NCI-H2107 (cell line): ENCODE measurements at places on chromosomes 12 and 14.

GRCh38 chr12:76024102-76024781 is 7.3 kb downstream of the PHLDA1 start:
- DNase-seq: no peak

- DNase-seq: no peak
Measured at GRCh38 chr12:47920913-47921312, 16.1 kb upstream of the VDR start.

- DNase-seq: no peak
Measured at GRCh38 chr12:5254703-5255102, 177.2 kb upstream of the NTF3 start.

DNA sequence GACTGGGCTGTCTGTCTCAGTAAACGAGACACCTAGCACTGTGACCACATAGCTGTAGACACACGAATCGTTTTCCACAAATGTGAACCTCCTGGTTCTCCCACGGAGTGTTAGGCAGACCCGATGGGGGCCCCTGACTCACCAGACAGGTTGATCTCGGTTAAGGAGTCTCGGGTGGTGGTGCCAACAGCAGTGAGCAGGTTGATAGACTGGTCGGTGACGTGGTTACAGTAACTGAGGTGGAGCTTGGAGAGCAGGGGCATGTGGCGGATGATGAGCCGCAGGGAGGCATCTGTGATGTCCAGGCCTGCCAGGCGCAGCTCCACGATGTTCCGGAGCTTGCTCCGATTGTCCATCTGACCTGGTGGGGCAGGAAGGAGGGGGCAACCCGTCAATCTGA is 39.8 kb downstream of the RNF34 start:
- DNase-seq: no peak

DNA sequence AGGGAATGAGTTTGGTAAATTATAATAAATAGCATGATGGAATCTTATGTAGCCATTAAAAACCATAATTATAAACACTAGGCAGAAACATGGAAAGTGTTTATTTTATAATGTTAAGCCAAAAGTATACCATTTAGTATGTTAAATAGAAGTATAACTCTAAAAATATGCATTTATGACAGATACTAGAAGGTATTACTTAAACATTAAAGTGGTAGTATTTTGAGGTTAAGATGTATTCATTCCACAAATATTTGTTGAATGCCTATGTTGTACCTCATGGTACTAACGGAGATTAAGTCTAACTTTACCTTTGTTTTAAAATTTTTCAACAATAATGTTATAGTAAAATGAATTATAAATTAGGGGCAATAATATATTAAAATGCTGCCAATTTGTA is 24.1 kb downstream of the TTC8 start:
- DNase-seq: no peak

DNA sequence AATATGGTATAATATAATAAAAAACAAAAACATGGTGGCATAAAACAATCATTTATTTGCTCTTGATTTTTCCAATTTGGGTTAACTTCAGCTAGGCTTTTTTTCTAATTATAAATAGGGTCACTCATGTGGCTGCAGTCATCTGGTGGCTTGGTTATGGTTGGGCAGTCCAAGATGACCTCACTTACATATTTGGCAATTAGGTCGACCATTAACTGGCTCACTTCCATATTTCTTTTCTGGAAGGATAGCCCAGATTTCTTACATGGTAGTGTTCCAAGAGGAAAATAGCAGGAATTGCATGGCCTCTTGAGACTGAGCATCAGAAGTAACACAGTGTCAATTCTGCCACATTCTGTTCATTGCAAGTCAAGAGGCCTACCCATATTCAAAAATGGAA is 153.4 kb downstream of the FUT8 start:
- DNase-seq: no peak

GRCh38 chr12:119692997-119693396 is 25.1 kb downstream of the PRKAB1 start:
- DNase-seq: no peak

DNA sequence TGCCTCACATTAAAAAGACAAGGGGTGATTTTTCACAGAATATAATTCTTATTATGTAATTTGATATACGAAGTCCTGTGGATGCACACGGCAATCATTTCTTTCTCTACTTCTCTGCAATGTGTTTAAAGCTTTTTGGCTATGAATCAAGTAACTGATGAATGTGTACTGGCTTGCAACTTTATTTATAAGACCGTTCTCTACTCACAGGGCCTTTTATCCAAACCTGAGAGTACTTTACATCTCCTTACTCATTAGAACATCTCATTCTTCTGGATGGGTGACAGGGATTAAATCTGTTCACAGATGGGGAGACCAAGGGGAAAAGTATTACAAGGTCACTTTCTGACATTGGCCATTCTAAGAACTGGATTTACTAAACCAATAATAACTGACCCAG is 215.8 kb upstream of the DIO2 start:
- no peak for DNase-seq

DNA sequence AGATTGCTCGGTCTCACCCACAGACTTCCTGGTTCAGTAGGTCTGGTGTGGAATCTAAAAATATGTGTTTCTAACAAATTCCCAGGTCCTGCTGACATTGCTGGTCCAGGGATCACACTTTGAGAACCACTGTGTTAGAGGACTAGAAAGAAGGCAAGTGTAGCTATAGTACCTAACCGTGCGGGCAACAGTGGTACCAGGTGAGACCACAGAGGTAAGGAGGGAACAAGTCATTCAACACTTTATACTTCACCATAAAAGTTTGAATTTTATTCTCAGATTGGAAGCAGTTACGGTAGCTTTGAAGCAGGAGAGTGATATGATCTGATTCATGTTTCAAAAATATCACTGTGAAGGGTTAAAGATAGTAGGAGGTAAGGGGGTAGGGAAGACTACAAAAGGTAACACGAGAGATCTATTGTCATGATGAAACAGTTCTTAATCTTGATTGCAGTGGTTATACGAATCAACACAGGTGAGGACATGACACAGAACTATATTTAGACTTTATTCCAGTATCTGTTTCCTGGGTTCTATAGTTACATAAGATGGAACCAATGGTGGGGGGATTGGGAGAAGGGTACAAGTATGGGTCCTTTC is 73.5 kb downstream of the CDK17 start:
- no peak for DNase-seq

DNA sequence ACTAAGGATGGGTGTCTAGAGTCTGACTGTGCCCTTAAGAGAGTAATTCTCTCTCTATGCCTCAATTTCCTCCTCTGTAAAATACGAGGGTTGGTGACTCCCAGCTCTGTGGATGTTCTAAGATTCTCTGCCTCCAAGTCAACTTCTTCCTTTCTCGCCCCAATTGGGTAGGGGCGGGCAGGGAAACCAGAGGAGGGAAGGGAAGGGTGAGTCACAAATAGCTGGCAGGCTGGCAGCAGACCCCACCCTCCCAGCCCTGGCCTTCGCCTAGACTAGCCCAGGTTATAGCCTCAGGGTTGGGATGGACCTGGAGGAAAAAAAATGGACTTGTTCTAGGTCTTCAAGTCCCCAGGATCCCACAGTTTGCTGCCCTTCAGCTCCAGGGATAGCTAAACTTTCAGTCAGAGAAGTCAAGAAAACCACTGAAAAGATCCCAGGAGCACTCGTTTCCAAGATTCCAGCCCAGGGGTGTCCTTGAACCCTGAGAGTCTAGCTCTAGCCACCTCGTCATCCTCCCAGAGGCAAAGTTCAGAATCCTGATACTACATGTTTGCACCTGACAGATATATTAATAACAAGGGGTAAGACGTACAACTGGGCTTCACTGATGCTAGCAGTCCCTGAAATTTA is 2.3 kb downstream of the DGKA start:
- DNase-seq: no peak

GRCh38 chr12:112514926-112515642 is 96.3 kb downstream of the PTPN11 start:
- no peak for DNase-seq

DNA sequence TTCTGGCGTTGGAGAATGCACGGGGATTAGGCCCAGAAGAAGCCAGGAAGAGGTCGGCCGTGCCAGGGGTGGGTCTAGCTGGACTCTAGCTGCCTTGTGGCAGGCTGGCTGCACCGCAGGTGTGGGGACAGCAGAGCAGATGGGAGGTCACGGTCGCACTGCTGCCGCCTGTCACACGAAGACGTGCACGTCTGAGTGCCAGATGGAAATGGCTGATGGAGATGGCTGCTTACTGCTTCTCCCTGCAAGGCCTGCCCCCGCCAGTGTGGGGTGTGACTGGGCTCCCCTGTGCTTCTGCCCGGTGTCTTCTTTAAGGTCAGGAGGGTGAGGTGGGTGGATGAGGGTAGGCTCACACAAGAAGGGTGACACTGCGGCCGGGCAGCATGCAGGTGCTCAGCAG is 79.0 kb downstream of the MOK start:
- no peak for DNase-seq

DNA sequence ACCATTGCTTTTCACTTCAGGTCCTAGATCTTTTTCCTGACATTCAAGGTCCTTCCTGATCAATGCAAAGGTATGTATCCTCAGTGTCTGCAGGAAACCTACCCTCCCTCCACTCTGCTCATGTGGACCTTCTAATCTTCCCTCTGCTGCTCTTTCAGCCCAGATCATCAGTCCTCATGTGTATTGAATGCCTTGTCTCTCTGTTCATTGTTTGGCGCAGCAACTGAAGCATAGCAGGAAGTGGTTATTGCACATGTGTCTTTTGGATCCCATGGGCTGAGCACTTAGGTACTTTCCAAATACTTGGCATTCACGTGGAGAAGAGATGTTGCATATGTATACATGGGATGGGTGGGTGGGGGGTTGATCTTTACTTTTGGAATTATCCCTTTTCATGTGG is 4.3 kb upstream of the NIN start:
- no peak for DNase-seq

- no peak for DNase-seq
Measured at GRCh38 chr14:61258985-61259384, 22.2 kb downstream of the TMEM30B start.

DNA sequence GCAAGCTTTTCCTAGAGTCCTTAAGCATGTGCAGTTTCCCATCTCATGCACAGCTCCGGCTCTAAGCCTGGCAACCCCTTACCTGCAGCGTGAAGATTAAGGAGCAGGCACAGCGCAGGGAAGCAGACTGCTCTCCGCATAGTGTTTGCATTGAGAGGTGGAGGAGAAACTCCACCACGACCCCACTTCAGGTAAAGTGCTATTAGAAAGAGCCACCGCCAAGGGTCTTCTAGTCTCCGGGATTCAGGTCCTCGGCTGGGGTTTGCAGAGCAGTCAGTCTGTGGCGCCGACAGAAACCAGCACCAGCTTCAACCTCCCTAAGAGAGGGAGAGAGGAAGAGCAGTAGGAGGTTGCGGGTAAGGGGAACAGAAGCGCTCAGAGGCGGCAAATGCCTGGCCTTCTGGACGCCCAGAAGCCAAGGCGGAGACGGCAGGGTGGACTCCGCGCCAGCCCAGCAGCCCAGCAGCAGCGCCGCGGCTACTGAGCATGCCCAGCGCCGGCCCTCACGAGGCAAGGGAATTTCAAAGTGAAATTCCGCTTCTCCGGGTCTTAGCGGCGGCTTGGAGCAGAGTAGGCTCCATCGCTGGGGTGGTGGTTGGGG is at the start of gene PTPRR:
PTPRR (minus strand) TSS at position 488 of the 601 bp plus-strand sequence; CDS start at position 140, 348 bp downstream.
- no peak for DNase-seq

GRCh38 chr12:108689314-108690190 is 41.8 kb downstream of the CORO1C start:
- DNase-seq: no peak

GRCh38 chr12:20436316-20436715 is 68.0 kb downstream of the PDE3A start:
- DNase-seq: no peak

DNA sequence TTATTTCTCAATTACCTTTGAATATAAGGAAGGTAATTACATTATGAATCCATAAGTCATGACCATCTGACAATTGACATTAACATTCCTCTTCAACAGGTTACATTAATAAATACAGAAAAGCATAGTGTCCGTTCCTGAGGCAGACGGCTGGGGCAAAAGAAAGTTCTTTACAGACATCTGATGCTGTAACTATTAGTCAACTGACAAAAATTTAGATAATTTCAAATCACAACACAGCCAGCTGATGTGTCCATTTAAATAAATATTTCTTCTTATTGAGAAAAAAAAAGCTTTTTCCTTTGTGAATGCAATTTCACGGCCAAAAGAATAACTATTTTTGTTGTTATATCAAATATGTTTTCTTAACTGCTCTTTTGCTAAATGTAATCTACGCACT is 9.2 kb upstream of the PYROXD1 start:
- DNase-seq: no peak

GRCh38 chr12:10802587-10802986 is at the start of gene TAS2R7:
TAS2R7 (minus strand) TSS chr12:10802627; CDS start chr12:10802570, 57 bp downstream.
- DNase-seq: no peak

DNA sequence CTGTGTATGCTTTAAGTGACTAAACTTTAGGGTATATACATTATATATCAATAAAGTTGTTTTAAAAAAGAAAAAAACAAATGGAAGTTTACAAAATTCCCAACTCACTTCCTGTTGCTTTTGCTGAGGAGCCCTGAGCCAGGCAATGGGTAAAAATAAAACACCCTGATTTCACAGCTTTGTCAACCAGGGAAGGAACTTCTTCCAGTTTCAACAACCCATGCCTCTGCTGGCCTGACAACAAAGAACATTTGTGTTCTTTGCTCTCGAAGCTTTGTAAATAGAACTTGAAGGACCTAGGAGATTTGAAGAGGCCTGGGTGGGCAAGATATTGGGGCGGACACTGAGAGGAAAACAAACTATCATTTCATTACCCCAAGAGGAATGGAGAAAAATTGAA is 141.2 kb upstream of the NOS1 start:
- no peak for DNase-seq

DNA sequence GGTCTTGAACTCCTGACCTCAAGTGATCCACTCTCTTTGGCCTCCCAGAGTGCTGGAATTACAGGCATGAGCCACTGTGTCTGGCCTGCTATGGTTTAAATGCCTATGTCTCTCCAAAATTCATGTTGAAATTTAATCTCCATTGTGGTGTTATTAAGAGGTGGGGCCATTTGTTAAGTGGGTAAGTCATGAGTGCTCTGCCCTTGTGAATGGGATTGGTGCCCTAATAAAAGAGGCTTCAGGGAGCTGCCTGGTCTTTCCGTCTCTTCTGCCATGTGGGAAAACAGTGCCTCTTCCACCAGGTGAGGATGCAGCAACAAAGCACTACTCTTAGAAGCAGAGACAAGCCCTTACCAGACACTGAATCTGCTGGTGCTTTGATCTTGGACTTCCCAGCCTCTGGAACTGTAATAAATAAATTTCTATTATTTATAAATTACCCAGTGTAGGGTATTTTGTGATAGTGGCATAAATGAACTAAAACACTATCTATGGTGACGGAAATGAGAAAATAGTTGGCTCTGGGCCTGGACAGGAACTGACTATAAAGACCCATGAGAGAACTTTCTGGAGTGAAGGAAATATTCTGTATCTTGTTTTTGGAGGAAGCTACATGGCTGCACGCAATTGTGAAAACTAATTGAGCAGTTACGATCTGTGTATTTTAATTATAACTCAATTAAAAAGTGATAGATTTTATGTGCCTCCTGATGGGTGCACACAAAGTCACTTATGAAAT is 12.1 kb upstream of the ATP23 start:
- DNase-seq: no peak

- no peak for DNase-seq
Measured at GRCh38 chr12:65323070-65323469, 44.6 kb downstream of the MSRB3 start.

- no peak for DNase-seq
Measured at GRCh38 chr12:94717108-94717507, 66.8 kb upstream of the TMCC3 start.
